ENCODE measurements at places on chromosomes 13 and 19. TPM values are rescaled to one million over a fixed set of nuclear protein-coding genes. Genes with fewer than 3 reads are reported as not detected.

The KLK15 gene
- not detected for total RNA-seq

The GPR180 gene
- 6.5 TPM for total RNA-seq

GRCh38 chr13:109738298-109738746, 48.1 kb downstream of the IRS2 start:
- no peak for DNase-seq
- H3K27me3 ChIP-seq, result peaks cover 2% of the 10 kb centered on the region
- H3K27ac ChIP-seq, result no peak overlapping the region
- no peak overlapping the region for H3K4me3 ChIP-seq
- no peaks in the 10 kb centered on the region for H3K36me3 ChIP-seq
- H3K4me1 ChIP-seq, result no peaks in the 10 kb centered on the region

GRCh38 chr13:91247768-91248167, 99.7 kb upstream of the MIR17HG start:
- no peak overlapping the region for H3K4me3 ChIP-seq
- no peaks in the 10 kb centered on the region for H3K27me3 ChIP-seq
- H3K36me3 ChIP-seq, result no peaks in the 10 kb centered on the region
- H3K4me1 ChIP-seq, result peaks cover 9% of the 10 kb centered on the region
